ENCODE measurements at places on chromosomes 12 and 14.

DNA sequence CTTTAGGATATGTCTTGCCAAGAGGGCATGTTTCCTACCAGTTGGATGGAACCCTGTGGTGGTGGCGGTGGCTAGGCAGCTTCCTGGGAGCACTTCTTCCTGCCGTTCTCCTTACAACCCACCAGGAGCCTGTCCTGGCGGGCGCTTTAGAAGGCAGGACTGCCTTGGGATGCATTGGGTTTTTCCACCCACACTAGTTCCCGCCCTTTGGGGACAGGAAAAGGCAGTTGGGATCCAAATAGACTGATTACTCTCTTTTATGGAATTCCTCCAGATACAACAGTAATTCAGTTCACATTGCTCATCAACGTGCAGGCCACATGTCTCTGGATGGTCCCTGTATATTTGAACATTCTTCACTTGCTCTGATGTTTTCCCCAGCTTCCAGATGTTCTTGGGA, 305.7 kb upstream of the SSTR1 start:
- no peak for DNase-seq

- no peak for DNase-seq
Measured at GRCh38 chr12:62697893-62698292, 231.3 kb downstream of the MON2 start.

DNA sequence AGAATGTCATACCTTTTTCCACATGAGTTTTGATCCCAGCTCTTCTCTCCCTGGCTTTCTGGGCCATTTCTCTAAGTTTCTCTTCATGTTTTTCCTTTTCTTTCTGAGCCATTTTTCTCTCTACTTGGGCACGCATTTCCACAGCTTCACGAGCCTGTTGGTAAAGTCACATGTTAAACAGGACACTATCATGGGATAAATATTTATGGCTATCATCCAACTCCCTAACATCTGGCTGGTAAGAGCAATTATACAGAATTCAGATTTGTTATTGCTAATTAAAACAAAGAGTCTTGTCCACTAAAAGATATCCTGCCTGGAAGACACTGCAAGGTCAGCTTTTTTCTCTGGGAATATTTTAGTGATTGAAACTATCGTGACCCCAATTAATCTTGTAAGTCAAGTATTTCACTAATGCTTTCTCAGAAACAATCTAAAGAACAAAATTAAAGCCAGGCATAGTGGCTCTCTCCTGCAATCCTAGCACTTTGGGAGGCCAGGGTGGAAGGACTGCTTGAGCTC, 23.1 kb downstream of the SLIRP start:
- no peak for DNase-seq

- DNase-seq: peak; percentile 29
Measured at GRCh38 chr12:100651694-100652093, 78.2 kb downstream of the GAS2L3 start.

- DNase-seq: no peak
Measured at GRCh38 chr12:108515916-108516315, 839 bp downstream of the FICD start.

DNA sequence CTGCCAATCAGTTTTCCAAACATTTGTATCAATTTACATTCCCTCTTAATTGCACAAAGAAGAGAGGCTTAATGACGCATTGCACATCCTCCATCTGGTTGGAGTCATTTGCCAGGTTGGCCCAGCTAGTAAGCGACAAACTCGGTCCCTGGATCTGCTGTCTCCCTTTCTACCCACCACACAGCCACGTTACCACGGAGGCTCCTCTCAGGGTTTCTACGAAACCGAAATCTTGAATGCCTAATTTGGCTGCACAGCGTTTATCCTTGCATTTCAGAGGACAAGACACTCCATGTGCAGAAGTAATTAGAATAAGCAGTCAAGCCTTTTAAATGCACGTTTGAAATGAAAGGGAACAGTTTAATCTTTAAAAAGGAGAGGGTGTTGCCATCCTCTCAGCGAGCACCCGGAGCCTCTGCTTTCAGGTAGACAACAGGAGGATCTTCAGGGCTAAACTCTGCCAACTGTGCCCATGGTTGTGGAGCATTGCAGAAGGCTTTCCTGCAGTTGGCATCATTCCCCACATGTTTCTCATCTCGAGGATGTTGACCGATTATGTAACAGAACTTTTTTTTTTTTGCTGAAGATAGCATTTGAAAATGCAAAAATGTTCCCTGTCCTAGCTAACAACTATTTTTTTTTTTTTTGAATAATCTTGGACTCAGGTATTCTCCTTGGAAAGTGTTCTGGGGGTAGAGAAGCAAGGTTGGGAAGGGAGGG, 37.8 kb downstream of the SLC24A4 start:
- no peak for DNase-seq

GRCh38 chr12:48643011-48643410, 39.0 kb downstream of the KANSL2 start:
- no peak for DNase-seq

GRCh38 chr12:130762319-130762675, 46.2 kb upstream of the RIMBP2 start:
- DNase-seq: no peak

- DNase-seq: no peak
Measured at GRCh38 chr12:111117017-111117416, 196.6 kb upstream of the MYL2 start.

- DNase-seq: no peak
Measured at GRCh38 chr12:13167906-13168305, 28.6 kb upstream of the EMP1 start.

GRCh38 chr12:115135800-115136211, 451.8 kb upstream of the TBX3 start:
- DNase-seq: peak; percentile 38

GRCh38 chr12:59472273-59472672, 123.6 kb upstream of the SLC16A7 start:
- DNase-seq: no peak

DNA sequence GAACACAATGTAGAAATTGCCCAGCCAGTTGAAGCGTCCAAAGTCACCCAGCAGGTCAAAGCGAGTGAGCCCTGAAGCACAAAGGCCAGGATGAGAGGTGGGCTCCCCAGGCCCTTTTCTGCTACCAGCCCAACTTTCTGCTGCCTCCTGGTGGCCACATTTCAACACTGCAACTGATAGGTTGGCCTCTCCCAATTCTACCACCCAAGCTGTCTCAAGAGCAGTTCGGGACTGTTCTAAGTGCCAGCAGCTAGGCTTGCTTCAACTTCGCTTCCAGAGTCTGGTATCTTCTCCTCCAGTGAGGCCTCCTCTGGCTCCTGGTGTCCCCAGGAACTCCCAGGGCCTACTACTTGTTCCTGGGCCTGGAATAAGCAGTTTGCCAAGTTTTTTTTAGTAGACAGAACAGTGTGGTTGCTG, 3.4 kb upstream of the DHH start:
- peak; percentile 70 for DNase-seq

DNA sequence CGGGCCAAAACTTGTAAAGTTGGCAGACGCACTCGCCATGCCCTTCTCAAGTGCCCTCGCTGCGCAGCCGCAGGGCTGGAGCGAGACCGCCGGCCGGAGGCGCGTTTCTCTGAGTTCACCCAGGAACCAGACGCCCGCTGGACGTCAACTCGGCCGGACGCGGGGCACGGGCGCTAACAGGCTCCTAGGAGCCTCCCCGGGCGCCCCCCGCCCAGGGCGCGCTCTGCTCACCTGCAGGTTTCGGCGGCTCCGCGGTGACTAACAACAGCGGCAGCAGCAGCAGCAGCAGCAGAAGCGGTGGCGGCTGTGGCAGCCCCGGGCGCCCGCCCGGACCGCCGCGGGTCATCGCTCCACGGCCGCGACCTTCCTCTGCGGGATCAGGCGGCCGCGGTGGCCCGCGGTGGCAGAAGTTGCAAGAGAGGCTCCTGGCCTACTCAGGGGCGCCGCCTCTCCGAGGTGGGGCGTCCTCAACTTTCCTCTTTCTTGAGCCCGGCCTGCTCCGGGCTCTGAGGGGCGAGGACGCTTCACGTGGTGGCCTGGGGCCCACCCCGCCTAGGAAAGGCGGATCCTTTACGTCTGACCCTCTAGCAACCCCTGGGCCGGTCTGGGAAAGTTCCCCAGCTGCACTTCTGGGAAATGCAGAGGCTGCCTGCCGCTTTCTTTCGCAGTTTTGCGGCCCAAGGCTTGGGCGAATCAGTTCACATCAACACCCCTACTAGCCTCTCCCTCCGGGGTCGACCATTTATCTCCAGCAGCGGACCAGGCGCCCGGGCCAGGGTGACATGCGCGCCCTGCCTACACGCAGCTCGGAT, at the start of gene PLBD1:
Gene PLBD1, minus strand, starts transcription at position 533 of the 812 bp plus-strand sequence. Its CDS starts 187 bp downstream, at position 346.
- peak; percentile 74 for DNase-seq

DNA sequence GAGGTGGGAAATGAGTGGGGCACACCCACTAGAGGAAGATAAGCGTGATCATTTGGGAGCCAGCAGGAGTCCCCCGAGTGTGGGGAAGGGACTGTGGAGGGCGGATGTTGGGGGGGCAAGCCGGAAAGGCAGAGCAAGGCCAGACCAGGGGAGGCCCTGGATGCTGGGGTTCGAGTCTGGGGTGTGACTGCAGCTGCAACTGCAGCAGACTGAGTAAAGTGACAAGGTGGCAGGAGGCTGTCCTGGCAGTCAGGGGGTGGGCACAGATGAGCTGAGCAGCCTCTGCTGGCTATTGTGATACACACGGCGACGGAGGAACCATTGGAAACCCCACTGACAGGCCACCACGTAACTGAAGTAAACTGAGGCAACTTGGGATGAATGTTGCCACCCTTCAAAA, 110.2 kb downstream of the LGMN start:
- no peak for DNase-seq

- no peak for DNase-seq
Measured at GRCh38 chr12:4133029-4133428, 140.5 kb upstream of the CCND2 start.

DNA sequence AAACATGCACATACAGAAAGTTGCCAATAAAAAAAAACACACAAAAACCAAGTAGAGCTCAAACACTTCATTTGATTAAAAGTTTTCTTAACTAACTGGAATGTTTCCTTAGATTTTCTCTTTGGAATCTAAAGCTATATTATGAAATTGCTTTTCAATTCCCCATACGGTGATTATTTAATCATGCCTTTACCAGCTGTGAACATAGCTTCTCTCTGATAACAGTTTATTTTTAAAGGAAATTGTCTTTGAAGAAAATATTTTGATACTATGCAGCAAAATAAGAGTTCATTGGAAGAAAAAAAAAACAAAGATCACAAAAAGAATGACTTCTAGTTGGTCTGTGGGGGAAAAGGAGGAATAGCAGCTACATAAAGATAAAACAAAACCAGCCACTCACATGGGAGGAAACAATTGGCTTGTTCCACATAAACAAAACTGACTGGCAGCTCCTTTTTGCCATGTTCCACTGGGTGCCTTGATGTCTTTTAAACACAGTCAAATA, 71.4 kb downstream of the BMP4 start:
- DNase-seq: no peak

DNA sequence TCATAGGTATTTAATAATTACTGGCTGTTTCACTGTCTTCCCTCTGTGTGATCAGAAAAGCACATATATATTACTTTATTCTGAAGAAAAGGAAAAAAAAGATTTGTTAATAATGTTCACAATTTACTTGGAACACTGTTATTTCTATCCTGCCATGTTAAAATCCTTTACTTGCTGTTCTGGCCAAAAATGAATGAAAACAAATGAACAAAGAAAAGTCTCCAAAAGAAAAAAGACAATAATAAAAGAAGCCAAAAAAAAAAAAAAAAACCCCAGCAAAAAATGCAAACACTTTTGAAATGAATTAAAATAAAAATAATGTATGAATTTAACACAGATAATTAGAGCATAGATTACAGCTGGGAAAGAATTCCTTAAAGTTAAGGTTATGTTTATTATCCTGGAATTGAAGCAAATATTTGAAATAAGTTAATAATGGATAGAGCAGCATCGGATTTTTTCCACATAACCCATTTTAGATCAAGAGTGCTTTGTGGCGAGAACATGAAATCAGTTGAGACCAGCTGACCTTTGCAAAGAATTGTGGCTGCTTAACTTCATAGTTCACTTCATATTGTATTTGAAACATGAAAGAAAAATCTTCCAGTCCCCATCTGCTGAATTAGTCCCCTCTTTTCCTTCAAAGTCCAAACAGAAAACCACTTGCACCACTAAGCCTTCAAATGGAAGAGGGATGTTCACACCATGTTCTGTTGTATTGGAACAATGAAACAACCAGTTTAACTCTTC, 444.8 kb downstream of the ADAMTS20 start:
- DNase-seq: no peak

DNA sequence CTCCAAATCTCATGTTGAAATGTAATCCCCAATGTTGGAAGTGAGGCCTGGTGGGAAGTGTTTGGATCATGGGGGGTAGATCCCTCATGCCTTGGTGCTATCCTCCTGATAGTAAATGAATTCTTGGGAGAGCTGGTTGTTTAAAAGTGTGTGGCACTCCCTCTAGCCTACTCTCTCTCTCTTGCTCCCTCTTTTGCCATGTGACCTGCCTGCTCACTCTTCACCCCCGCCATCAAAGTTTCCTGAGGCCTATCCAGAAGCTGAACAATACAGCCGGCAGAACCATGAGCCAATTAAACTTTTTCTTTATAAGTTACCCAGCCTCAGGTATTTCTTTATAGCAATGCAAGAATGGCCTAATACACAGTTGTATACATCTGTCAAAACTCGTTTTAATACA, 62.5 kb downstream of the BCL2L14 start:
- DNase-seq: no peak

- peak; percentile 47 for DNase-seq
Measured at GRCh38 chr12:27866373-27867101, 86.5 kb upstream of the MANSC4 start.

GRCh38 chr12:29201746-29202145, 52.7 kb downstream of the FAR2 start:
- DNase-seq: no peak

DNA sequence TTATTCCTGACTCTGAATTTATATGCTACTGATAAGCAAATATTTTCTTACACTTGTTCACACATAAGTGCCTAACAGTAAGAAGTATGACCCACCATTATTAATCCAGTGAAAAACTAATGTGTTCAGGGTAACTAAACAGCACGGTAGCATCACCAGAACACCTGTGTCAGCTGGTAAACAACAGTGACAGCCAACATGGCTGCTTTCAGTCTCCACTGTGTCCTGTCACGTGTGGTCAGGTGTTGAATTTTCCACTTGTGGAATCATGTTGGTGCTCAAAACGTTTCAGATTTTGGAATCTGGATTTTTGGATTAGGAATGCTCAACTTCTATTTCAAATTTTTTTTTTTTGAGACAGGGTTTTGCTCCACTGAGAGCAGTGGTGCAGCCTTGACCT, 14.3 kb upstream of the ATP23 start:
- no peak for DNase-seq

GRCh38 chr14:65846196-65846868, 433.8 kb downstream of the FUT8 start:
- no peak for DNase-seq

- no peak for DNase-seq
Measured at GRCh38 chr14:61350427-61351270, 29.3 kb downstream of the PRKCH start.
